HFFc6 (cell line): ENCODE measurements at places on chromosomes 3 and 15.

DNA sequence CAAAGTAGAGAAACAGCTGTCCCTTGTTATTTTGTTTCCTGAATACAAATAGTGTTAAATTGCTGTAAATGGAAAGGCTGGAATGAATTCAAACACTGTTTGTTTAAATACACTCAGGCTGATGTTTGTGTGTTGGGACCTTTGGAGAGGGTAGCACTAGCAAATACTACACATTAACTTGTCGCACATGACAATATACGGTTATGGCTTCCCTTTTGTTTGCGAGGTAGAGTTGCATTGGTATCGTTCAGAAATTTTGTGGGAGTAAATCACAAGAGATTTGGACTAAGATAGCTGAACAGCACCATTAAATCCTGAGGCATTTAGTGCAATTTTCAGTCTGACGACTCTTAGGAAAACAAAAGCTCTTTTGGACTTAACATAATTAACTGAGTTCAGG is 213.0 kb upstream of the ROBO2 start:
- DNase-seq, result no peak

GRCh38 chr15:66724732-66725463 is 22.9 kb downstream of the SMAD6 start:
- no peak for DNase-seq

GRCh38 chr3:133475245-133476010 is 75.6 kb downstream of the BFSP2 start:
- no peak for DNase-seq

DNA sequence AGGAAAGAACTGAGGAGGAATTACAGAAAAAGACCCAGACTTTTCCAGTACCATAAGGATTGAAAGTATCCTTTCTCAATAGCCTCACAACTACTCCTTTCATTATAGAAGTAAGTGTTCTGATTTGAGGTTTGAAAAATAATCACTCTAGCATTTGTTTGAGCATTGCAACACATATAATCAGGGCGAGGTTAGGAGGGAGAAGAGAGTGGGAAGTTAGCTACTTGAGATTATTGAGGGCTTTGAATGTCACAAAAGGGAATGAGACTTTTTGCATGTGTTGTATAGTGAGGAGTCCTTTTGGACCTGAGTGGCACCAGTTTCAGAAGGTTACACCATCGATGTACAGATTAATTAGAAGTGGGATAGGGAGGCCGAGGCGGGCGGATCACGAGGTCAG is 65.2 kb upstream of the TNIK start:
- no peak for DNase-seq

DNA sequence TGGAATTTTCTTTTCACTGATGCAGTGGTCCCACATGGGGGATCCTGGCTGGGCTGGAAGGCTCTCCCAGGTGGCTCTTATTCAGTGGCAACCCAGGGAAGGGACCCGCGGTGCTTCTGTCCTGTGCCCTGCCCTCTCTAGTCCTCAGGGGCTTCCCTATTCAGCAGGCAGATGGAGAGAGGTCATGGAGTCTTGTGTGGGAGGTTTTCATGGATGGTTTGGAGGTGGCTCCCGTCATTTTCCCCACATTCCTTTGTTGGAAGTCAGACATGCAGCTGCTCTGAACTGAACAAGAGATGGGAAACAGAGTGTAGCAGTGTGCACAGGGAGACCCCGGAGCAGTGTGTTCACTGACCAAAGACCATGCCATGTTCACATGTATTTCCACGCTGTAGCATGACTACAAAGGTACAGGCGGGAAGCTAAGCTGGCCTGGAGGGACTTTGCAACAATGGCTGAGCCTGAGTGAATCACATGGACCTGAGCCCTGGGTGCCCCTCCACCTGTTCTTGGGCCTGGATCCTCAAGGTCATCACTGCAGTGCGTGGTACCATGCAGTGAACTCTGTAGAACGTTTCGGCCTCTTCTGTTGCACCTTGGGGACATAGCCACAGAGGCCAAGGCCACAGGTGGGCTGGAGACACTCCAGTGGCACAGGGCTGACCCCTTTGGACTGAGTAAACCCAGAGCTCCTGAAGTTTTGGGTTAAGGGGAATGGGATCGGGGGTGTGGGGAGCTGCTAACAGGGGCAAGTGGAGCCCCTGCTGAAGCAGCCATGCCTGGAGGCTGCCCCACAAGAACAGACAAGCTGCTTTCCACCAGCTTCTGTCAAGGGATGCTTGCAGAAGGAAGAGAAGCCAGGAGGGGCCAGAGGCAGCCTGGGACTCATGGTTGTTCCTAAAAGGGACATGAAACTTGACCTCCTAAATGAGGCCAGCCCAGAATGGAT is 123.0 kb downstream of the ASB7 start:
- peak; percentile 48 for DNase-seq

GRCh38 chr3:169695031-169695430 is 31.5 kb upstream of the MECOM start:
- no peak for DNase-seq

- DNase-seq, result no peak
Measured at GRCh38 chr15:29126208-29126536, 143.4 kb downstream of the NSMCE3 start.

GRCh38 chr3:180679178-180680096 is at the start of gene CCDC39:
Gene CCDC39, minus strand, starts transcription at chr3:180679489. Its CDS starts 109 bp downstream, at chr3:180679380.
- DNase-seq, result peak; percentile 49

DNA sequence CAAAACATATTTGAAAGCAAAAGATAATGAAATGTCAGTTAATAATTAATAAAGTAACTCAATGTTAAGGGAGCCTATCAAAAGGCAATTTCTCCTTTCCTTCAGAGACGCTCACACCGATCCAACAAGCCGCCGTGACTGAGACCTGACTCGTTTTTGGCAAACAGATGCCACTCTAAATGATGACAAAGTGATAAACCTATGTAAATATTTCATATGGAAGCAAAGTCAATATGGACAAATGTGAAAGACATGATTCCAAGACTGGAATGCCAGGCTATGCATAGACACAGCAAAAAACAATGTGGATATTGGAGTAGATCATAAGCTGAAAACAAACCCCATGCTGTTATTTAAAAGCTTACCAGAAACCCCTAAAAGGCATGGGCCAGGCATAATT is 137.2 kb upstream of the SUCLG2 start:
- no peak for DNase-seq

DNA sequence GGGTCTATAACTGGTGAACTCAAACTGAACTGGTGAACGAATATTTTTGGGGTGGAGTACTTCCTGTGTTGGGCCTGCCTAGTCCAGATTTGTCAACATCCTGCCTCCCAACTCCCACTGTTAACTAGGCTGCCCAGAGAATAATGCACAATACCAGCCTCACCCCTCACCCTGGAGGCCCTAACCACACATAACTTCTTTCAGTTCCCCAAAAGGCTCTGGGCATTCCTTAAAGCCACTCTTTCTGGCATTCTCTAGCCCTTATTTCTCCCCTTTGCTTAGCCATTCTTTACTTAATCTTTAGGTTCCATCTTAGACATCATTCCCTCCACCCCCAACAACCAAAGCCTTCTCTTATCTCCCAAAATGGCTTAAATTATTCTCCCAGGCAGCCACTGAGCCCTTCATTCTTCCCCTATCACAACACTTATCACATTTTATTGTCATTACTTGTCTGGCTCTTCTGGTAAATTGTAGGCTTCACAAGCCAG is 9.1 kb upstream of the SEC11A start:
- peak; percentile 16 for DNase-seq

DNA sequence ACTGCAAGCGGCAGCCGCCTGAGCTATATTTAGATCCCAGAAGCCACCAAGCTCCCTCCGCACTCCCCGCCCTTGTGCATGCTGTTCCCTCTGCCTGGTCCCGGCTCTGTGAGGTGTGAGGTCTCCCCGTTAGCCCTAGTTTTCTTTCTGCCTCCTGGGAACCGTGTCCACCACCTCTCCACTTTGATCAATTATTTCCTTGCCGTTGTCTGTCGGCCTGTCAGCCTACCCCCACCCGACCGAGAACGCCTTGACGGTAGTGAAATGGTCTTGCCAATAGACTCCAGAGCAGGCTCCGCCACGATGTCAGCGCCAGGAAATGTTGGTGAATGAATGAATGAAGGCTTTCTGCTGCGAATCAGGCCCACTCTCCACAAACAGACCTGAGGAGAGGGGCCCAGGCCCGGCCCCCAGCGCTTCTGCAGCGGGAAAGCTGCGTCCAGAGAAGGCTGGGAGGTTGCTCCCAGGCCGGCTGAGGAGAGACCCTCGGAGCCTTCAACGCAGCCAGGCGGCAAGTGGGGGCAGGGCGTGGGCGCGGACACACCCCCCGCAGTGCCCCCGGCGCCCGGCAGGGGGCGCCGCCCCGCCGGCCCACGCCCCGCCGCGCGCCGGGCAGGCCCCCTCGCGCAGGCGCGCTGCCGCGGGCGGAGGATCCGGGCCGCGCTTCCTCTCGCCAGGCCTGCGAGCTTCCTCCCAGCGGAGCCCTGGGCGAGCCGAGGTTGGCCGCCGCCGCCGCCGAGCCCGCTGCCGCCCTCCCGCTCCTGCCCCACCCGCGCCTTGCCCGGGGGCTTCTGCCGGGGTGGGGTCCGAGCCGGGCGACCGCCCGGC is at the start of gene CSK:
Gene CSK, plus strand, starts transcription at position 650 of the 828 bp plus-strand sequence. CDS start 16,218 bp downstream, outside the sequence.
- peak; percentile 45 for DNase-seq

GRCh38 chr15:36877294-36877693 is 223.1 kb downstream of the MEIS2 start:
- DNase-seq, result no peak

DNA sequence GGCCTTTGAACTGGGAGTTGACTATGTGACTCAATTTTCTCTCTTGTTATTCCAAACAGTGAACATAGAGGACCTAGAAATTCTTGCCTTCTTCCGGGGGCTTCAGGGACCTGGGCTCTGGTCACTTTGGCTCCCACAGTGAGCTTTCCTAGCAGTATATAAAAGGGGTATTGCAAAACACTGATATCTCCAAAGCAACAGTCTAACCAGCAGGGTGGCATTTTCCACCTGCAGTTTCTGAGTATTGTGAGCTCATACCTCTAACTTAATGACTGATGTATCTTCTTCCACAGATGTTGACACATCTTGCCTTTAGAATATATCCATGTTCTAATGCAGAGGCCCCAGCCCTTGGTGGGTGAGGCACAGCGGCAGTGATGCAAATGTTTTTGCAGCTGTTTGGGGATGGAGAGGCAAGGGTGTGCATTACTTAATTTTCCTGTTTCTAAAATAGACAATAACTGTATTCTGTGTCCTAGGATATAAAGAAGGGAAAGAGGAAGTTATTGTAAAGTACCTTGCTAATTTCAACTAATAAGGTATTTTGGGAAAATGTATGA is 45.7 kb upstream of the ADGRG7 start:
- no peak for DNase-seq

DNA sequence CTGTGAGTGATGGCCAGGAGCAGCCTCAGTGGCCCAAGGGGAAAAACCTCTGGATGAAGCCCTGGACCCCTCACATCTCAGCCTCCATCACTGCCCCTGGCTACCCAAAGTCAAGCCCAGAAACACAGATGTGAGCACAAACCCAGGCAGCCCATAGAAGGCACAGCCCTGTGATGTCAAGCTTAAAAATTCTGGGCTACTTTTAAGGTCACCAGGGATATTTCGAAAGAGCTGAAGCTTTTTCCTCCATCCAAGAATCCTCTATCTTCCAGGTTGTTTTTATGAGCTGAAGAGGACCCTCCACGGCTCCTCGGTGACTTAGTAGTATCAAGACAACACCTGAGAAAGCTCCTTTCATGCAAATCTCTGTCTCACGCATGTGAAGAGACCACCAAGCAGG is 11.5 kb downstream of the LIPC start:
- DNase-seq, result no peak

GRCh38 chr3:5787861-5788488 is 600.5 kb downstream of the EDEM1 start:
- DNase-seq, result no peak

DNA sequence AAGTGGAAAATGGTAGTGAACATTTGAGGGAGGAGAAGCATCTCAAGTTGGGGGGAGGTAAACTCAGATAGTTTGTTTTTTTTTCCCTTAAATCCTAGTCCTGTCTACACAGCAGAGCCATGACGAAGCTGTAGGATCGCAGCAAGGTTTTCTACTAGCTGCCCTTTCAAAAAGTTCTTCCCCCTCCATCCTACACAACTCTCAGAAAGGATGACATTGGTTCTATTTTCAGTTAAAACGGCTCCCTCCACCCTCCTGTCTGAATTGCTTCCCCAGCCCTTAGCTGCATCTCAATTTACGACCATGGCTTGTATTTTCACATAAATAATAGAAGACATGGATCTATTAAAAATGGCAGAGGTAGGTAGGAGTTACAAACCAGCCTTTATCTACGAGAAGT is 2.2 kb downstream of the HOMER2 start:
- DNase-seq, result no peak

DNA sequence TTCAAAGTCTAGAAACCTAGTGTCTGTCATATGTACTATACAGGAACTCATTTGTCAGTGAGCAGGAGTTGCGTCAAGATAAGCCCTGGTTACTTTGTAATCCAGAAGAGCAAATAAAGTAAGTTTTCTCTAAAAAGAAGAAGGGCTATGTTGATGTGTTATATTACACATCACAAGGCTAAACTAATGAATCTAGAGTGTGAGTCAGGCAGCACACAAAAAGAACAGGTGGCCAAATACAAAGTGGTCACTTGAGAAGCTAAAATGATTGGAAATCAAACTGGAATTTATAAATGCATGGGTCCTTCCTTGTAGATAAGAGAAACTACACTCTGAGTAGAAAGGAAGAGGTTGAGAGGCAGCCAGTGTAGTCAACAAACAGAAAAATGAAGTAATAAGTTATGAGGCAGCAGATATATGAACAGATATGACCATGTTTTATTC is 771.6 kb downstream of the DIPK2A start:
- no peak for DNase-seq

DNA sequence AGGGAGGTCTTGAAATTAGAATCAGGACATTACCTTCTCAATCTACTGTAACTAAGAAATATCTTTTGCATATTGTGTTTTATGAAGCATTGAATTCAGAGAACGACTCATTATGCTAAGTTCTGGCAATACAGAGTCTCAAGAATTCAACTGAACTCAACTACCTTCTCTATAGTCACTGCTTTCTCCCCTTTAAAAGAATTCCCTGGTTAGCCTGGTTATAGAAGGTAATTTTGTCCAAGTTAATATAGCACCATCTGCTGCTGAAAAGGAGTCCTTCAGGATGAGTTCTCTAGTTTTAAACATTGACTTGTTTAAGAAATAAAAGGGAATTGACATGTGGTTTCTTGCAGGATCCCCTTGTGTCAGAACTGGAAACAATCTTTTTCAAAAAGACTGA is 60.2 kb downstream of the IL16 start:
- peak; percentile 53 for DNase-seq

DNA sequence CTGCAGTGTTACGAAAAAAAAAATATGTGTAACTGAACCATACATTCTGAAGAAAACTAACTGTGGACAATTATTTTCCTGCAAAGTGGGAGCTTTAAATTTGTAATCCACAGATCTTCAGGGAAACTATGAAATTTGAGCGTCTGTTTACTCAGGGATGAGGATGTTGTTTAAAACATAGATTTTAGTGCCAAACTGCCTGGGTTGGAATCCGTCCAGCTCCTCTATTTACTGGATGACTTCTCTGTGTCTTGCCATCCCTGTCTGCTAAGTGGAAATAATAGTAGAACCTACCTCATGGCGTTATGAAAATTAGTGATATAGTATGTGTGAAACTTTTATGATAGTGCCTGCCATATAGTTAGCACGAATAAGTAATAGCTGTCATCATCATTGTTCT is 666.5 kb downstream of the SQOR start:
- DNase-seq, result no peak
